ENCODE measurements at places on chromosomes 11 and 22.

DNA sequence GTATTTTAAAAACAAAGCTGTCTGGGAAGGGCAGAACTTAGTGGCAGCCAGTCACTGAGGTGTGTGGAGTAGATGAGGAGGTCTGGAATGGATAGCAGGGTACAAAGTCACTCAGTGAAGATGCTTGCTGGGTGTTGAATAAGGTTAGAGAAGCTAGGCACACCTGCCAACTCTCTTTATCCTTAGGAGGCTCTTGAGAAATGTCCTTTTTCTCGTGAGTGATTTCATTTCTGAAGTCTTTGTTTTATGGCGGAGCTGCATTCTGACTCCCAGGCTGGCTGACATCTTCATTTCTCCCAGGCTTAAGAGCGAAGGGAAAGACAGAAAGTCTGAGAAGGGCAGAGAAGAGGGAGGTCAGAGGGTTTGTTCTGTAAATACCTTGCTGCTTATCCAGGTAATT, 31.0 kb downstream of the CECR2 start:
- no peak for DNase-seq

DNA sequence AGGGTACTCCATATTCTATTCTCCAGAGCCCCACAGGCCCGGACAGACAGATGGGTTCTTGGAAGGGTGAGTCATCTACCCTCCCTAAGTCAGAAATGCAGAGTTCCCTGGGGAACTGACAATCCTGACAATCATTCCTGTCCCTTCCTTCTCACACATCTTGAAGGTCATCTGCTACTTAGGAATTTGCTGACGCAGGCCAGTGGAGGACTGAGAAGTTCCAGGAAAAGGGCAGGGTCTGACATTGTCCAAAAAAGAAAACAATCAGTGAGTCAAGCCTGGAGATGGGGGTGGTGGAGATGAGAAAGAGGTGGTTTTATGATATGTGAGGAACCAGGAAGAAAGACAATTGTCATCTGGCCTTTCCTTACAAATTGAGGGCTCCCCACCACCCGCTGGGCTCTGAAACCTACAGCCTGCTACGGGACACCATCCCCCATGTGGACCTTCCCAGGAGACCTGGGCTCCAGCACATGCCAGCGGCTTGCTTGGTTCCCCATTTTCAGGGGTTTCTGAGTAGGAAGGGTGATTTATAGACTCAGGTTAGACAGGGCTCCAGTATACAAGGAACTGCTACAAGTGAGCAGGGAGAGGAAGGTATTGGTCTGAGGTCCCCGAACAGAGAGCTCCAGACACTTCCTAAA, 12.9 kb downstream of the CD59 start:
- DNase-seq = peak; percentile 6

- DNase-seq = no peak
Observed at GRCh38 chr11:130159139-130159538, 443 bp upstream of the ST14 start.

DNA sequence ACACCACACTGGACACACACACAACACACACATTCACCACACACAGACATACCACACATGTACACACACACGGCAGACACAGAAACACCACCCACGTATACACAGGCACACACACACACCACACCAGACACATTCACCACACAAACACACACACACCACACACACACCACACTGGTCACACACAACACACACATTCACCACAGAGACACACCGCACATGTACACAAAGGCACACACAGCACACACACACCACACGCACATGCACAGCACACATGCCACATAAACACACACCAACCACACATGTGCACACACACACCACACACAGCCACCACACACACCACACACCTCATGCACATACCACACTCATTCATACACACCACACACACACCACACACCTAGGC, 84.2 kb upstream of the PRR5 start:
- no peak for DNase-seq

- no peak for DNase-seq
Observed at GRCh38 chr11:12860827-12861226, 148.3 kb upstream of the RASSF10 start.

- no peak for DNase-seq
Observed at GRCh38 chr11:63476618-63477017, 14.3 kb downstream of the PLAAT5 start.

DNA sequence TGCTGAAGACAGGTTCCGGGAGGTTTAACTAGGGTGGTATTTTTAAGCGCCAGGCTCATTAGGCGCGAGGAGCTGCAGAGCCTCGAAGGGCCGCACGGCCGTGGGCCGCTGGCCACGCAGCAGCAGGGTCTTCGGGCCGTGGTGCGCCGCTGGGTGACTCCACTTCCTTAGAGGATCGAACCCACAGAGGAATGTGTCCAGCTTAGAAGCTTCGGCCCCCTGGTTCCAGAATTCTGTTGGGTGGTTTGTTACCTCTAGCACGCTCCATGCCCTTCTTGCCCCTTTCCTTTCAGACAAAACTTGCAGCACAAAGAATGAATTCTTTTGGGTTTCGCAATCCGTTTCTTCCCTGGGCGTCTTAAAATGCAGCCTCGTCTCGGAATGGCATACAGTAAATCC, 773 bp upstream of the PATL1 start:
- DNase-seq = no peak
